ENCODE measurements at places on chromosomes 13 and 19. TPM values are rescaled to one million over a fixed set of nuclear protein-coding genes. Genes with fewer than 3 reads are reported as not detected.

TMC4 gene
- total RNA-seq: 0.49 TPM

SLC7A9 gene
- 0.74 TPM for total RNA-seq

SYCN gene
- not detected for total RNA-seq

CDKN2D gene
- total RNA-seq: 46.7 TPM

LYL1 gene
- 1.2 TPM for total RNA-seq

Measured in temporal lobe (tissue), 4 donors.